GM13977 (cell line): ENCODE measurements at places on chromosomes 4 and X.

GRCh38 chr4:143386812-143387211 lies 50.1 kb downstream of the GAB1 start:
- DNase-seq: no peak

GRCh38 chr4:73447671-73448070 lies 11.7 kb downstream of the AFP start:
- no peak for DNase-seq

GRCh38 chr4:159383562-159383931 lies 280.7 kb downstream of the RAPGEF2 start:
- no peak for DNase-seq

- DNase-seq: no peak
These were observed 38.1 kb upstream of the NYX start for GRCh38 chrX:41409006-41409405.
